ENCODE measurements at places on chromosomes 1 and 21.
A peak's percentile ranks its signal among the peaks of the same experiment; 100 is the strongest.

- no peak for DNase-seq
Observed at GRCh38 chr21:46009951-46010705, 28.6 kb downstream of the COL6A1 start.

DNA sequence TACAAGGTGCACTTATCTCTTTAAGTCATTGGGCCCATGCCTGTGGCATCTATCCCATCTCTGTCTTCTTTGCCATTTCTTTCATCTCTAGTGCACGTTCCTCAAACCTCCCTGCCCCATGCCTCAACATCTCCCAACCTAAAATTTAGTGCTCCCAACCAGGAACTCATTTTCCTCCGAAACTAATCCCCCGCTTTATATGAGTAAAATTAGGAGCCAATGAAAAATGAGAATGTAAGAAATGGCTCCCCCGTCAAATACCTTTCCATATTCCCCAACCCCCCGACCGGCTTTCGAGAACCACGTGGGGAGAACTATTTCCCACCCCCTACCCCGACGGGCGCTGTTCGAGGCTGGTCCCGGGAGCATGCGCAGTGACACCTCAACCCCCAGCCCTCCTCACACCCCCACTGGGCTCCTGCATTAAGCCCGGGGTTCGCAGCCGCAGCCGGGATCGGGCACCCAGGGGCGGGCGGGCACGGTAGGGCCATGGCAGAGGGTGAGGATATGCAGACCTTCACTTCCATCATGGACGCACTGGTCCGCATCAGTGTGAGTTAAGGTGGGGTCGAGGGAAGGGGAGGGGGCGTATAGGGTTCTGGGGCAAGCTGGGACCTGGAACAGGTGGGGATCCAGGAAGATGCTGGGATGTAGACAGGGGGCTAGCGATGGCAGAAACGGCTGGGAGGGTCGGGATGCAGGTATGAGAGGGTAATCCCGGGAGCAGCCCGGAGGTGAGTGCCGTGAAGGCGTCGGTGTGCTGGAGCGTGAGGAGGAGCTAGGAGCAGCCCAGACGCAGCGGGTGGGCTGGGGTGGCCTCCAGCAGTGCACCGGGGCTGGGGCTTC, at the start of gene TRIM46:
TSS of gene TRIM46 (plus strand) at position 372 of the 846 bp plus-strand sequence. CDS start at position 490, 118 bp downstream.
- peak; percentile 80 for DNase-seq

DNA sequence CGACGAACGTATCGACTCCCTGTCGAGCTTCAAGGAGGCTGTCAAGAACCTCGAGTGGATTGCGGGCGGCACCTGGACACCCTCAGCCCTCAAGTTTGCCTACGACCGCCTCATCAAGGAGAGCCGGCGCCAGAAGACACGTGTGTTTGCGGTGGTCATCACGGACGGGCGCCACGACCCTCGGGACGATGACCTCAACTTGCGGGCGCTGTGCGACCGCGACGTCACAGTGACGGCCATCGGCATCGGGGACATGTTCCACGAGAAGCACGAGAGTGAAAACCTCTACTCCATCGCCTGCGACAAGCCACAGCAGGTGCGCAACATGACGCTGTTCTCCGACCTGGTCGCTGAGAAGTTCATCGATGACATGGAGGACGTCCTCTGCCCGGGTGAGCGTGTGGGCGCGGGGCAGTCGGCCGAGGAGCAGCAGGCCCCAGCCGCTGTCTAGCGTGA, 28.0 kb downstream of the COL6A2 start:
- no peak for DNase-seq

DNA sequence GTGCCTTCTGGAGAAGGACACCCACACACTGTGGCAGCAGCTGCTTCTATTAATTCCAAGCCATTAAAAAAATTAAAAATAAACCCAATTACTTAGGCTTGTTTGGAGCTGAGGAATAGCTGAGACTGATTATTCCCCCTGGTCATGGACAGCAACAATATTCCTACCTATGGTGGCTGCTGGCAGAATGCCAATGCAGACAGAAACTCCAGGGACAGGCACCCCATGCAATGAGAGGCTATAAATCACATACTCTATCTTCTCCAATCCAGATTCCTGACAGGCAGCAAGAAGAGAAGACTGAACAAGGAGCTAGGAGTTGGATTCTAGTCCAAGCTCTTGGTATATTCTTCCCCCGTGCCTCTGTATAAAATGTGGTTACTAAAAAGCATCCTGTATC, 275.4 kb upstream of the BEND5 start:
- no peak for DNase-seq

DNA sequence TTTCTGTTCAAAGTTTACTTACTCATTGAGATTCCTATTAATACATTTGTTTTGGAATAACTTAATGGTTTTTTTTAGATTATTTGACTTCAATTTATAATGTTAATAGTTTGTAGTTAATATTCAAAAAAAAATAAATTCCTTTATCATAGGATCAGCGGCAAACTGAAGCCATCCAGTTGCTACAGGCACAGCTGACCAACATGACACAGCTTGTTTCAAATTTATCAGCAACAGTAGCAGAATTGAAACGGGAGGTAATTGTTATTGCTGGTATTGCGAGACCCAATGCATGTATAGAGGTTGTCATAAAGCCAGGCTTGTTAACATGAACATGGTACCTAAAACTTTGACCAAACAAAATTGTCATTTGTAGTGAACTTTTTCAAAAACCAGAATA, 59.0 kb upstream of the FASLG start:
- DNase-seq: no peak

- DNase-seq: no peak
Observed at GRCh38 chr1:7401814-7402547, 369.1 kb upstream of the VAMP3 start.

GRCh38 chr1:201759194-201759815, 69.7 kb upstream of the IPO9 start:
- DNase-seq: no peak

DNA sequence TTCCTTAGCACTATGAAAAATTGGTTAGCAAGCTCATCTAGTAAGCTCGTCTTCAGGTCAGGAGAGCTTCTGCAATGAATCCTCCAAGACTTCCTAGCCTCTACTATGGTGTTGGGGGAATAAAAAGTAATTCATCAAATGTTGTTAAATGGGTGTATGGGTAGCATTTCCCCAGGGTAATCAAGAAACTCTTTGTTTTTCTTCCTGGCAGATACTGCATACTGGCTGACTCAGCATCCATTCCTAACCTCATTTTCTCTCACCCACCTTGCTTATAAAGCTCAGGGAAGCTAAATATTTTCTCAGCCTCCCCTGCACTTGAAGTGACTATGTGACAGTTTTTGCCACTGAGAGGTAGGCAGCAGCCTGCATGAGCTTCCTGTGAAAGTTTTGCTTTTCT, 83.4 kb downstream of the MAB21L3 start:
- DNase-seq: no peak

GRCh38 chr1:46489638-46490405, at the start of gene DMBX1:
Gene DMBX1, plus strand, starts transcription at chr1:46489836. Its CDS starts 17,175 bp downstream, at chr1:46507011.
- peak; percentile 28 for DNase-seq

GRCh38 chr1:194230351-194231144, 1044.1 kb upstream of the B3GALT2 start:
- DNase-seq: no peak

- no peak for DNase-seq
Observed at GRCh38 chr1:67636146-67636545, 48.9 kb upstream of the GADD45A start.

- no peak for DNase-seq
Observed at GRCh38 chr1:81439046-81439823, 361.5 kb upstream of the ADGRL2 start.

DNA sequence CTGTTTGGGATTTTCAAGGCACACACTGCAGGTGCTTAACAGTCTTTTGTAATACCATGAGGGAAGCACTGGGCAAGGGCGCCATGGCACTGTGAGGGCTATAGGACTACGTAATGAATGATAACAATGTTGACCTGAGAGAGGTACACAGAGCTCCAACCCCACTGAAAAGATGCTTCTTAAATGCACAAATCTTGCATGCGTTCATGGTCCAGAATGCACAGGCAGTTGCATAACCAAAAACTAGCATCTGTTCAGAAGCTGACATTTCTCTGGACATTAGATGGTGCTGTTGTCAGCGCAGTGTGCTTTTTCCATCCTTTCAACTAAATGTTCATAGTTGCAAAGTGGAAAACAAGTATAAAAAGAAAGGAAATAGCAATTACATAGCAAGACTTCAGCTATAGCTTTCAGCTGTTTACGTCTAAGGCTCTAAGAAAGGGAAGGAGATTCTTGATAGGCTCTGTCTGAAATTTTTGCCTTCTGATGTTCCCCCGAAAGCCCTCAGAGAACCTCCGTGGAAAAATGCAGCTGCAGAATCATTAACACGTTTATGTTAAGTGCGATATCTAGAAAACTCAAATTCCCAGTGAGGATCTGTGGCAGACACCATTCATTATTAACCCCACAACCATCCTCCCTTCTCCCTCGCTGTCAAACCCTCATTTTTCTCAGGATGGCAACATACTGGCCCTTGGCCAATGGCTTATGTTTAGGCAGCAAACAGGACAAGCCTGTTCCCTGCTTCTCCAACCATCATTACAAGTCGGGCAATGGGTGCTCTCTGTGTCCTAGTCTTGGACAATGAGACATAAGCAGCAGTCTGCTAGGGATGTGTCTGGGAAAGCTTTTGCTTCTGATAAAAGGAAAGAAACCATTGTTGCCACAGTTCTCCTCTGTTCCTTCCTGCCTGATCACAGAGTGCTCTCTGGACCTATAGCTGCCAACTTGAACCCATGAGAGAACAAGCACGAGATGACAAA, 8.2 kb upstream of the TARBP1 start:
- peak; percentile 24 for DNase-seq

DNA sequence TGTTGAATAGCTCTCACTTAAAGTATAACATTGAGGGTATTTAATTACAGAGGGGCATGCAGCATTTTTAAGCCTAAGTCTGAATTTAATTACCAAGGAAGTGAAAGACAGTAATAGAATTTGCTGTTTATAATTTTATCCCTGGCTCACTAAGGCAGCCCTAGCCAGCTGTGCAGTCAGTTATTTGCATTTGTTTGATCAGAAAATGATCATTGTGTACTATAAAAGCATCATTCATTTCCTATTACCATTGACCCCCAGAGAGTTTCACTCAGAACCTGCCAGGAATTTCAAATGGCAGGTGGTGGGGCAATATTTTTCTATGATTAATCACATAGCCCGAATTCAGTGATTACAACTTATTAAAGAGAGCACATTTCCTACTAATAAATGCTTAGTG, 277.1 kb upstream of the KAZN start:
- DNase-seq: no peak
